Fibroblast of the aortic adventitia (primary cell): ENCODE measurements at places on chromosomes 13 and 19. TPM values are rescaled to one million over a fixed set of nuclear protein-coding genes. Genes with fewer than 3 reads are reported as not detected.
A peak's percentile ranks its signal among the peaks of the same experiment; 100 is the strongest.

DNA sequence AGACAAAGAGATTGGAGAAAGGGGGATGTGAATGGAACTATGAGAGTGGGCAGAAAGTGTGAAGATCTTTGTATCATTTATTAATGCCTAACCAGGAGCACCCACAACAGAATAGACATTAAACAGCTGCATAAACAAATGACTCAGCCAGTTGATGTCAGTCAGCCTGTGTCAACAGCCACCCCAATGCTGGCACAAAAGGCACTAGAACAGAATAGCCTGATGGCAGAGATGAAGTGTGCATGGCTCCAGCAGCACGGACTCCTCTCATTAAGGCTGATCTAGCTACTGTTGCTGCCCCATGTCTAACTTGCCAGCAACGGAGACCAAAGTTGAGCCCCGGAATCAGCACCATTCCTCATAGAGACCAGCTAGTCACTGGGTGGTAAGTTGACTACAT is 7.8 kb downstream of the CPB2 start:
- no peak for DNase-seq

DNA sequence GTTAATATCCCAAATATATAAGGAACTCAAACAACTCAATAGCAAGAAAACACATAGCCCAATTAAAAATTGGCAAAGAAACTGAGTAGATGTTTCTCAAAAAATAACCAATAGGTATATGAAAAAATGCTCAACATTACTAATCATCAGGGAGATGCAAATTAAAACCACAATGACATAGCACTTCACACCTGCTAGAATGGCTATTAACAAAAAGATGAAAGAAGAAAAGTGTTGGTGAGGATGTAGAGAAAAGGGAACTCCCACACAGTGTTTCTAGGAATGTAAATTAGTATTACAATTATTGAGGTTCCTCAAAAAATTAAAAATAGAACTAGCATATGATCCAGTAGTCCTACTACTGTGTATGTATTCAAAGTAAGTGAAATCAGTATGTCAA is 1212.8 kb downstream of the DIAPH3 start:
- no peak for DNase-seq

GRCh38 chr13:93690139-93690538 is 463.5 kb downstream of the GPC6 start:
- peak; percentile 48 for DNase-seq

ZMYM2 gene
- 47.8 and 62.5 TPM in 2 replicates for total RNA-seq
